Activated naive CD4-positive, alpha-beta T cell treated with Interleukin-2 at 50 U/mL for 16 hours (primary cell): ENCODE measurements at places on chromosomes 13 and 19.

DNA sequence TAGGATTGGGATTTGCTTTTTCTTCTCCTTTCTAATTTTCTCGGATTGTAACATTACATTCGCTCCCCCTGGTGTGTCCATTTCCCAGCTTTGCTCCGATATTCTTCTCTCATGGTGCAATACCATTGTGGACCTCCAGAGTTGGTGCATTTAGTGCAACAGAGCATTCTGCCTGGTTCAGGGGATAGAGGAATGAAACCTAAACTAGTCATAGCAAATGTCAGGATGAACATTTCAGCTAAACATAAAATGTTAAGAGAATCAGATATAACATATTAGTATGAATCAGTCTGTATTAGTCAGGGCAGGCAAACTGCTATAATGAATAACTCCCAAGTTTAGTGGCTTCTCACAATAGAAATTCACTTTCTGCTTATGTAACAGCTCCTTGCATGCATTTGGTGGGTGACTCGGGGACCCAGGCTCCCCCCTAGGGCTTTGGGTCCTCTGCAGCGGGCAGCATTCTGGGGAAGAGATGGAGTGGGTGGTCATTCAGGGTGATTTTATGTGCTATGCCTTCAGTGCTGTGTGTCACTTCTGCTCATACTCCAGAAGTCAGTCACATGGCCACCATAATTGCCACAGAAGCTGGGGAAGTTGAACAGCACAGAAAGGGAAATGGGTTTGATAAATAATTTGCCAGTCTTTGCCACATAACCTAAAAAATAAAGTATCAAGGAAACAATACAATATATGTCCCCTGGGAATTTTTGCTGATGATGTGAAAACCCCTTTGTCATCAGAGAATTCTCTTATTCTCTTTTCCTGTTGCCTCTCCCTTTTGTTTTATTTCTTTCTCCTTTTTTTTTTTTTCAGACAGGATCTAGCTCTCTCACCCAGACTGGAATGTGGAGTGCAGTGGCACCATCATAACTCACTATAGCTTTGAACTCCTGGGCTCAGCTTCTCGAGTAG, 111.0 kb downstream of the HSPH1 start:
- DNase-seq, result no peak

- no peak for DNase-seq
Observed at GRCh38 chr13:106089261-106089980, 446.0 kb downstream of the EFNB2 start.

- no peak for DNase-seq
Observed at GRCh38 chr19:43847884-43848283, 20.8 kb downstream of the ZNF283 start.

DNA sequence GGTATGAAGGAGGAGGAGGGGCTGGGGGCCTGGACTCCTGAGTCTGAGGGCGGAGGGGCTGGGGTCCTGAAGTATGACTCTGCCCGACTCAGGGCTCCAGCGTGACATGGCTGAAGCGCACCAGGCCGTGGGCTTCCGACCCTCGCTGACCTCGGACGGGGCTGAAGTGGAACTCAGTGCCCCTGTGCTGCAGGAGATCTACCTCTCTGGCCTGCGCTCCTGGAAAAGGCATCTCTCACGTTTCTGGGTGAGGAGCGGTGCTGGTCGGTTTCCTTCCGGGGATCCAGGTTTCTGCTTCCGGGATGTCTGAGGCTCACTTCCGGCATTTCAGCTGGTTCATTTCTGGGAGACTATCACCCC, 1.2 kb downstream of the CPT1C start:
- DNase-seq, result no peak

DNA sequence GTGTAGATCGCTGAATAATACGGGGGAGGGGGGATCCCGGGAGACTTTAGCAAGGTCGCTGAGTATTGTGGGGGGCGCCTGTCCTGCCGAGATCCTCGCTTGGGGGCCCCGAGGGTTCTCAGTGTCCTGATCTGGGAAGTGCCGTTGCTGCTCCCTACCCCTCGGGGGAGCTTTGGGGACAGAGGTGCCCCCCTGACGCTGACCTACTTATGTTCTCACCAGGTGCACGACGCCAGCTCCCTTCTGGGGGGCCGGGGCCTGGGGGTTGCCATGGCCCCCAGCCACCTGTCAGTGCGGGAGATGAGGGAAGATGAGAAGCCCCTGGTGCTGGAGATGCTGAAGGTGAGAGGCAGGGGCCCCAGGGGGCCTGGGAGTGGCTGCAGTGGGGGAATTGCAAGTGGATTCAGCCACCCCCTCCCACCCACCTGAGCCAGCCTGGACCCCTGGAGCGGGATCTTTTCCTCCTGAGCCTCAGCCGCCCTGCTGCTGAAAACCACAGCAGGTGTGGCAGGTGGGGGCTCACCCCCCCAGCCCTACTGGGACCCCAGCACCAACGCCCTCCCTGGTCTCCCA, 537 bp downstream of the NAT14 start:
- DNase-seq, result no peak

DNA sequence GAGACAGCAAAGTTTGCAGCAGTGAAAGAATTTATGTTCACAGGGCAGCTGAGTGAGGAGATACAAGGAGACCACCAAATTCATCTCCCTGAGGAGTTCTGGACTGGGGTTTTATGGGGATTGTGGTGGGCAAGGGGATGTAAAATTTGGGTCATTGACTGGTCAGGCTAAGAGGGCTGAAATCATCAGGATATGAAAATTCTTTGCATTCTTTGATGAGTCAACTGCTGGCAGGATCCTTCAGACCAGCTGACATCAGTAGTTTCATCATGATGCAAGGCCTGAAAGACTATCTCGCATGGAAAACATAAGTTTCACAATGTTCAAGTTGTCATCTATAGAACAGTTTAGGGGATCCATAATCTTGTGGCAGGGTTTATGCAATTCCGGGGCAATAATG, 869.5 kb upstream of the PCDH9 start:
- no peak for DNase-seq

DNA sequence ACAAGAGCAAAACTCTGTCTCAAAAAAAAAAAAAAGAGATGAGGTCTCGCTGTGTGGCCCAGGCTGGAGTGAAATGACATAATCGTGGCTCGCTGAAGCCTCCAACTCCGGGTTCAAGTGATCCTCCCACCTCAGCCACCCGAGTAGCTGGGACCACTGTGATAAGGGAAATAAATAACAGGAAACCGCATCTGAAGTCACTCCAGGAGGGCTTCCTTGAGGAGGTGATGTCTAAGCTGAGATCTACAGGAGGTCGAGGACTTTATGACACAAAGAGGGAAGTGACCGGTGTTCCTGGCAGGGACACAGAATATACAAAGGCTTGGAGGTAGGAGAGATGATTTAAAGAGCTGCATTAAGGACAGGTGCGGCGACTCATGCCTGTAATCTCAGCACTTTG, 8.9 kb upstream of the NR2F6 start:
- no peak for DNase-seq

- peak; percentile 24 for DNase-seq
Observed at GRCh38 chr19:7670150-7670783, 1.4 kb downstream of the RETN start.

- DNase-seq, result no peak
Observed at GRCh38 chr19:17340302-17340870, 3.0 kb downstream of the GTPBP3 start.

DNA sequence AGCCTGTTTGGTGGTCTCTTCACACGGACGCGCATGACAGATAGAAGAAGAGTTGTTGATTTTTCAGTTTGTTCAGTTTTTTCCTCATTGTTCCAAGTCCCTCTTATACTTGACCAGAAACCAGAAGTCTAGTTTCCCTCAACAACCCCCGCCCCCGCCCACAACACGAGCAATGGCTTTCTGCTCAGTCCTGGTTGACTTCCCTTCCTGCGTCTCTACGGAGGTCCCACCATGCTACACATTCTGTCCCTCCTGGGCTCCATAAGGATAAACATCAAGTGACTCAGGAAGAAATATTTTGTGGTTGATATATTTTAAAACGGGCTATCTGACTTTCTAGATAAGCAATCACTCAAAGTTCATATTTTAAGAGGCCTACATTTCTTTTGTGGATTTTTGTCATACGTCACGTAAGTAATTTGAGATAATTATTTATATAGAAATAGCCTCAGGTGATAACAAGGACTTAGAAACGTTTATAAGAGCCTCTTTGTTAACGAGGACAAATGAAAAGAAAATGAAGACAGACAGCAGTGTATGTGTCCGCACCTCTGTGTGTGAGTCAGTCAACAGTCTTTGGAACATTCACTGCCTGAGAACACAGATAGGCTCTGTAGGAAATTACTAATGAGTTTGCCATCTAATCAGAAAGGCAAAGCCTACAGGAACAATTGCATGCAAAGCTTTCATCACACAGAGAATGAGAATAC, 214.4 kb downstream of the RAP2A start:
- no peak for DNase-seq

DNA sequence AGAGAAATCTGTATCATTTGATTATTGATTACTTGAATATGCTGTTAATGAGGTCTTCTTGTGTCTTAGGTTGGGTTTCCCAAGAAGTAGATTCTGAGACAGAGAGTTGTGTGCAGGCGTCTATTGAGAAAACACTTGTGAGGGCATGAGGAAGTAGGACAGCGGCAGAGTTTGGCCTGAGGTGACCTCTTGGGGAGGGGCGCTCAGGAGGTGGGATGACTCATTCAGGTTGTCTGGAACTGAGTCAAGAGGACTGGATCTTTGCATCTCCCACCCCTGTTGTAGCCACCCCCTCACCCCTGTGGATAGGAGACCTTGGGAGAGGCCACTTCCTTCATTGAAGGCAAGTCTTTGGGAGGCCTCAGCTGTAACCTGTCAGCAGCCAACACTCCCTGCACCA, 35.2 kb upstream of the WDFY2 start:
- DNase-seq, result no peak

DNA sequence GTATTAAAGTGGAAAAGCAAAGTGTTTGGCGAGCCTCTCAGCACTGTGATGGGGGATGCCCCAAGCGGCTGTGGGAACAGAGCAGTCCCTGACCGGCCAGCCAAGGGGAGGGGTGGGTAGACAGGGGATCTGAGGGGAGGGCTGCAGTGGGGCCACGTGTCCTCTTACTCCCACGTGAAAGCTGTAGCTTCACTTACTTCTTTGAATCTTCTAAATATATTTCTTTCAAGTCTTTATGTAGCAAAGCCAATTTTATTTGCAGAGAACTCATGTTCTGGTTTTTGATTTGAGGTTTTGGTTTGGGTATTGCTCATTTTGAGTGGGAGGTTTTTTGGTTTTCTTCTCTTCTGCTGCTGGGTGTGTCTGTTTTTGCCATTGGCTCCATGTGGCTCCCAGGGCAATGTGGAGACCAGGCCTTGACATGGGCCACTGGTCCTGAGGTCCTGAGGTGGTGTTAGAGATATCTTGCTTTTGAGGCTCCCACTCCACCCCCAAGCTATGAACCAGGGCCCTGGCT, 17.7 kb upstream of the OVOL3 start:
- no peak for DNase-seq

- DNase-seq, result no peak
Observed at GRCh38 chr19:7544626-7545025, 9.1 kb downstream of the PNPLA6 start.

- DNase-seq, result no peak
Observed at GRCh38 chr13:104355041-104355670, 1288.9 kb upstream of the SLC10A2 start.

DNA sequence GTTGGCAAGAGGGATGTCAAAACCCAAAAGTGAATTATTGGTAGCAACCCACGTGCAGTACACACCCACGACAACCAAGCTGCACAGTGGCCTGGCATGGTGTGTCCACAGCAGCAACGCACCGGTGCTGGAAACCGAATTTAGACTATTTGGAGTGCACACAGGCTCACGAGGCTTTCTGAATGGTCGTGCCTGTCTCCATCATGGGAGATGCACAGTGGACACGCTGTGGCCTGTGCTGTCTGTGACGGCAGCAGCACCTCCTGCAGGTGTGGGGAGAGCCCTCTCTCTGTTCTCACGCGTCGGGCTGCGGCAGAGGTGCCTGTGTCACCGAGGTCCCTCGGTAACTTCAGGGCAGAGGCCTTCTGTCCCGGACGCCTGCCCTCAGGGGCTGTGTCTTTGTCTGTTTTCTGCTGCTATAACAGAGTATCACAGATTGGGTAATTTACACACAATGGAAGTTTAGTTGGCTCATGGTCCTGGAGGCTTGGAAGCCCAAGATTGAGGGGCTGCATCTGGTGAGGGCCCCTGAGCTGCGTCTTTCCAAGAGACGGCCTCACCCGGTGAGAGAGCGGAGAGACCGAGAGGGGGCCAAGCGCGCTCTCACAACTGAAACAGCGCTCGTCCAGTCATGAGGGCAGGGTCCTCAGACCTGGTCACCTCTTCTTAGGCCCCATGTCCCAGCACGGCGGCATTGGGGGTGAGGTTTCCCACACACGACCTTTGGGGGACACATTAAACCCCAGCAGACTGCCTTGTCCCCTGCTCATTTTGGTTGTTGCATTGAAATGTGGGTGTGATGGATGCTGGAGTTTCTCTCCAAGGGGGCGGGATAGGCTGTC, 9.1 kb upstream of the MCF2L start:
- DNase-seq, result no peak

- DNase-seq, result no peak
Observed at GRCh38 chr19:12982648-12983047, 12.6 kb upstream of the NFIX start.

DNA sequence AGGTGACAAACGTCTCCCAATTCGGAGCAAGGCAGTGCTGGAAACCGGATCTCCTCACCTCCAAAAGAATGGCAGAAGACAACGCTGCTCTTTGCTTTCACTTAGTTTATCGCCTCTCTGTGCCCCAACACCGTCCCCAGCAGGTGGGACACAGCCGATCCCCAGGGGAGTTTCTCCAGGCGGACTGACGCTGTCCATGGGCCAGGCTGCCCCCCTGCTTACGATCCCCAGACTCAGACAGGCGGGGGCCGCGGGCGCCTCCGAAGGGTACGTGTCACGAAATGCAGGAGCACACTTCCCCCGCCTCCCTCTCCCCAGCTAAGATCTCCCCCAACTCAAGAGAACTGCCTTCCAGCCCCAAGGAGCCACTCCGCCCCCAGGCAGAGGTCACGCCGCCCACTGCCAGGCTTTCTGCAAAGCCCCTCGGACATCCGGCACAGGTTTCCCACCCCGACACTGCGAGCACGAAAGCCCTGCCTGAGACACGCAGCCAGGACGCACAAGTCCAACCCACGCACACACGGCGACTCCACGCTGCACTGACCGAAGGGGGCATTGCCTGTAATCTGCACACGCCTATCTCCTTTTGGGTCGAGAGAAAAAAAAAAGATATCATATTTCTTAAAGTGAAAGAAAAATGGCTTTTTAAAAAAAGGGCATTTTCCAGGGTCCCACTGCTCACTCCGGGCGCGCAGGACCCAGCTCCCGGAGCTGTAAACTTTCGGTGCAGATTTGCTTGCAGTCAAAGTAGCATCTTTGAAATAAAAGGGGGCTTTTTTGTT, 2.0 kb downstream of the SPRY2 start:
- peak; percentile 2 for DNase-seq

DNA sequence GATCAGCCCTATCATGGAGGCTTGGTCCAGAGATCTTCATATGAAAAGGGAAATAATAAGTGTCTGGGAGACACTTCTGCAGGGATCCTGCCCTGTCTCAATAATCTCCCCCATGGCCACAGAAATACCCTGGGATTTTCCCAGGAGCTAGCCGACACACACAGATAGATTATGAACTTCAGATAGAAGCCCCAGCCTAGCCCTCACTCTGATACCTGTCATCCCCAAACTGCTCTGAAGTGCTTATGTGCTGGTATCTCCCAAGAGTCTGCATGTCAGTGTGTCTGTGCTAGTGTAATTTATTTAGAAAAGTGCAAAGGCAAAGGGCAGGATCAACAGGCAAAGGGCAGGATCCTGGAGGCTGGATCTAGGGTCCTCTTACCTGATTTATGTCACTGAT, 38.7 kb upstream of the ZNF766 start:
- DNase-seq, result no peak

GRCh38 chr19:42596391-42597072, 1.8 kb upstream of the CEACAM8 start:
- peak; percentile 43 for DNase-seq

- no peak for DNase-seq
Observed at GRCh38 chr19:56829596-56829995, 10.9 kb downstream of the PEG3 start.
